A172 (cell line): ENCODE measurements at places on chromosomes 4 and X. TPM values are rescaled to one million over a fixed set of nuclear protein-coding genes. Genes with fewer than 3 reads are reported as not detected.

GRCh38 chr4:118683513-118683912 lies 1.7 kb upstream of the METTL14 start:
- no peak for DNase-seq

The DGAT2L6 gene
- not detected in 2 replicates for total RNA-seq

DNA sequence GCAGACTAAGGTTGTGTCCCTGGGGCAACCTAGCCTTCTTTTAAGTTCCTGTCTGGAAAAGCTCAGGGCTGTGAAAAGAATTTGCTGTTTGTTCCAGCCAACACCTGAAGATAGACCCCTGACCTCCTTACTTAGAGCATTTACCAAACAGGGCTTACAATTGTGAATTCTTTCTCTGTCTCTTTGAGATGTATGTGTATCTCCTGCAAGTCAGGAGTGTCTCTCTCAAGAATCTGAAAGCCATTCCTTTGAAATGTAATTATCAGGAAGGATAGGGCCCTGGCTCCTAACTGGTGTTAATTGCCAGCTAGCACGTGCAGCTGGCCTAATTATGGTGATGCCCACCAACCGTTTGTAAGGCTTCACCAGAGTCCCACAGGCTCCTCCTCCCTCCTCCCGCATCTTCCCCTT lies 18.2 kb downstream of the CCNG2 start:
- DNase-seq: no peak

GRCh38 chr4:159946983-159947615 lies 844.2 kb downstream of the RAPGEF2 start:
- peak; percentile 65 for DNase-seq

The CT45A2 gene
- total RNA-seq: not detected in 2 replicates

DNA sequence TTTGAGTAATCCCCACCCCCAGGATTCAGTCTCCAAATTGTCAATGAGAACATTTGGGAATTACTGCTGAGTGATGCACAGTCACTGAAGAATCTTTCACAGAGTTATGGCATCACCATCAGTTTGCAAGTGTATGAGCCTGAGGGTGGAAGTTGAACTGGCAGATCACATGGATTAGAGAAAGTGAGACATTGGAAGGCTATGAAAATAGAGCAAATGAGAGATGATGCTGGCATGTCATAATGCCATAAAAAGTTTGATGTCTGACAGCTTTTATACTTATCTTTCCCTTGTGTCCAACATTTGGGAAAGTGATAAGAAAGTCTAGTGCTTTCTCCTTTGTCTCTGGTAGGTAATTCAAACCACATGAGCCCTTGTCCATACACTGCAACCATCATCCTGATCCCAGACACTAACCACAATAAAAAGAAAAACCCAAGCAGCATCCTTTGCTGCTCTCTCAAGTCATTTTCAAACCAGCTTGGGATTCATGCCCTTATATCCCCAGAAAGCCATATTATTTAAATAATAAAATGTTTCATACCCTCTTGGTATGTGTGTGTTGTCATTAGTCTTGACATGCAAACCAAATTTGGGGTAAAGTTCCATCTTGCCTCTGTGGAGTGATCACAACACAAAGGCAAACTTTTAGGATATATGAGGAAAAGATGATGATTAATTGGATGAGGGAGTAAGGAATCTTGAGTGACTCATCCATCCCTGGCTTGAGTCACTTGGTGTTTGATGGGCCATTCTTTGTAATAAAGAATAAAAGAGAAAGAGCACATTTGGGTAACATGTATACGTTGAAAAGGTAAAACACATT lies 438.9 kb downstream of the GRXCR1 start:
- peak; percentile 79 for DNase-seq

GRCh38 chr4:98289375-98289774 lies 28.2 kb downstream of the RAP1GDS1 start:
- DNase-seq: no peak

DNA sequence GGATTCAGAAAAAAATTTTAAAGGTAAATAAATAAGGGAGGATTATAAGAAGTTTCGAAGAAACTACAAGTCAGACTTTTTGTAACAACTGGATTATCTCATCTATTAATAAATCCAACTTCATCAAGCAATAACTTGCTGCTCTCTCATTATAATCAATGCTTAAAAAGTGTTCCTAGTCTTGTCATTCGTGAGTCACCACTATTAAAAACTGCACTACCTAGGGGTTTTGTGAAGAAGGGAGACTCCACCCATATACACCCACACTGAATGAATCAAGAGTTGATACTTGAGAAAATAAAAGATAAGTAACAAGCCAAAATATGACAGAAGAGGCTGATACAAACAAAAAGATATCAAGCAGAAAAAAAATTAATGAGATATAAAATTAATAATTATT lies 360.5 kb downstream of the ZNF674 start:
- peak; percentile 19 for DNase-seq

DNA sequence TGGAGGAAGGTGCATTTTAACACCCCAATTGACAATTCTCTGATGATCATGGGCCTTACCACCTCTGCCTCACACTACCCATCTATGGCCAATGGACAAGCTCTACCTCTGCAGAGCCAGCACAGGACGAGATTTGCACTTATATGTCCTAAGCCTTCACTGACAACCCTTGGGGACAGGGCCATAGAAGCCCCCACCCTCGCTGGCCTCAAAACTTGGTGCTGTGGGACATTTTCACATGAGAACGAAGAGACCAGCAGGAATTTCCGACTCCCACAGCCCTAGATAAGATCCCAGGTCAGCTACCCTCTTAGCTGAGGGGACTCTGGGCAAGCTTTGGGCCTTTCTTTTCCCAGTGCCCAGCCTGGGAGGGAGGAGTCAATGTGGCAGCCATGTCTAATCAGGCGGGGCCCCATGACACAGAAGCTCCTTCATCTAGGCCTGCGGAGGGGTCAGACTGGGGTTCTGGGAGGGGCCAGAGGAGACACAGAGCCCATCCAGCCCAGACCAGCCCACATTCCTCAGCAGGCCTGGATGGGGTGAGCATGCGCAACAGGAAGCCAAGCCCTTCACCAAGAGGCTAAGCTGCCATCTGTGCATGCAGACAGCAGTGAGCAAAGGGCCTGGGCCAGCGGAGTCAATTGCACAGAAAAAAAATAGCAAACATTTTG lies 12.1 kb downstream of the PJA1 start:
- no peak for DNase-seq

DNA sequence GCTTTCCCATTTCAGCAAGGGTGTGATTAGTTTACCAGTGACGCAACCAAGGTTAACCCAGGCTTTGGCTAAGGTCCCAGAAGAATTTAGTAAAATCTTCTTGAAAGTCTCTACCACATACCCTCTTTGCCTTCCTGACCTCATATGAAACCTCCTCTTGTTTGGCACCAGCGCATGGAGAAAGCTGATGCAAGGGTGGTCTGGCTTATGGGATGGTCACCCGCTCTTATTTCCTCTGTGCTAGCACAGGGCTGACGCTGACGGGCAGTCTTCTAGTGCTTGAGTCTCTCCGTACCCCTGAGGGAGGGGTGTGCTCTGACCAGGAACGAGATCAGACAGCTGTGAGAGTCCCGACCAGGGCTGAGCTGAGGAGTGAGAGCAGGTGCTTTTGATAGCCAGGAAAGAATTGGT lies 137.6 kb downstream of the TENM3 start:
- no peak for DNase-seq

The EGF gene
- 5.5 and 8.0 TPM in 2 replicates for total RNA-seq
